ENCODE measurements at places on chromosomes 2 and 18.

DNA sequence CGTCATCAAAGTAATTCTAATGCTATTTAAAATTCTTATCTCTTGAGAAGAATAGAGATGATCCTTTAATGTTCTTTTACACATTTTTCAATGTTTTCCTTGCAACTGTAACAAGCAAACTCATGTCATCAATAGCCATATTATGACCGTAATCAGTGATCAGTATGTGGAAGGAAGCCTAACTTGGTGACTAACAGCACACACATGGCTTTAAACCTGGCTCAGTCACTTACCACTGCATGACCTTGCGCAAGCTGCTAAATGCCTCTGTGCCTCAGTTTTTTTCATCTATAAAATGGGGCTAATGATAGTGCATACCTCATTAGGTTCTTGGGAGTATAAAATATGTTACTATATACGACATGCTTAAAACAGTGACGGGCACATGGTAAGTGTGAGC lies 149.7 kb downstream of the BCL2 start:
- DNase-seq: no peak

DNA sequence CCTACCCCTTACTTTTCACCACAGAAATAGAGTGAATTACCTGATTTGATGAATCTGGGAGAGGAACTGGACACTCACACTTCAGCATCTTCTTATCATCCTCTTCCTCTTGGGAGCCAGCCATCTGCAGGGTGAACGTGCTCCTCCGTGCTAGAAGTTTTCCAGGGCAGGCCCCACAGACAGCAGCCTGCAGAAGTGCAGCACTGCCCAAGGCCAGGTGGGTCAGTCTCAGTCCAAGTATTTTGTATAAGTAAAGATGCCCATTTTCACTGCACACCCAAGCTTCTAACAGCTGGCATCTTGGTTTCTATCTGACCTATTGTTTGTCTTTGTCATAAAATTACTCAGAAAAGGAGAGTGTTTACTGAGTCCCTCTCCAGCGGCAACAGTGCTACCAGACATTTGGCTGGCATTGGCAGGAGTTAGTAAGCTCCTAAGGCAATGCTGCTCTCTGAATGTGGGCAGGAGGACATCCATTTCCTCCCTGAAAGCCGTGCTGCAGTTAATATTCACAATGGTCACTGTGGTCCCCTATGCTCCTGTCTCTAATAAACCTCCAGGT lies 222.6 kb upstream of the CTAGE1 start:
- peak; percentile 11 for DNase-seq

GRCh38 chr2:72996117-72996502 lies 75.4 kb downstream of the SFXN5 start:
- DNase-seq: no peak

DNA sequence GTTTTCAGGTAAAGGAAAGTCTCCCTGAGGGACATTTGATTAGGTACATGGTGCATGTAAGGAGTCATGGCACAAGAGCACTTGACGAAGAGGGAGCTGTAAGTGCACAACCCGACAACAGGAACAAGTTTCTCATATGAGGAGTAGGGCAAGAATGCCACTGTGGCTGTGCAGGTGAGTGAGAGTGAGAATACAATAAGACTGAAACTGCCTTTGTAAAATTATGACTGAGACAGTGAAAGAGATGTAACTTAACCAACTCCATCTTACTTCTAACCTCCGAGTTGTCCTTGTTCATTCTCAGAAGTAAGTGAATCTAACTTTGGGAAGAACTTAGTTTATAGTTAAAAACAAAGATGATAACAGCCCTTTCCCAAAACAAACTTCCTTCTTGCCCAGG lies 1025.8 kb upstream of the CNTNAP5 start:
- DNase-seq: no peak

GRCh38 chr2:45748239-45748638 lies 96.8 kb downstream of the PRKCE start:
- peak; percentile 63 for DNase-seq

- DNase-seq: no peak
Measured at GRCh38 chr2:233352141-233352842, 2.0 kb upstream of the DGKD start.

- DNase-seq: peak; percentile 32
Measured at GRCh38 chr2:159939946-159940345, 122.5 kb downstream of the PLA2R1 start.

GRCh38 chr2:159562248-159562647 lies 54.1 kb downstream of the BAZ2B start:
- DNase-seq: peak; percentile 49

DNA sequence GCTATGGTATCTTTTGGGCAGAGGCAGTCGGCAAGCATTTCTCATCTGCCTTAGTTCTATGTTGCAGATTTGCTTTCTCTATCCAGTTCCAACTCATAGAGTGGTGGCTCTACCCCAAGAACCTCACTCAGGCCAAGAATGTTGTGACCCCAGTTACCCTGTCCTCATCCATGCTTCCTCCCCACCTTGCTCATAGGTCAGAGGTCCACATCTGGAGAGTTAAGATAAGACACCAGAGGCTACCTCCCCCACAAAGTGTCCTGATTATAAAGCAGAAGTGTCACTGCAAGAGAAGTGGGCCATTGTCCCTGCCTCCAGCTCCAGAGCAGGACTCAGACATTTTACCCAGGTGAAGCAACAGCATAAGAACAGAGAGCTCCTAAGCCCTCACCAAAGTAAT lies 276.8 kb upstream of the CHST9 start:
- no peak for DNase-seq

DNA sequence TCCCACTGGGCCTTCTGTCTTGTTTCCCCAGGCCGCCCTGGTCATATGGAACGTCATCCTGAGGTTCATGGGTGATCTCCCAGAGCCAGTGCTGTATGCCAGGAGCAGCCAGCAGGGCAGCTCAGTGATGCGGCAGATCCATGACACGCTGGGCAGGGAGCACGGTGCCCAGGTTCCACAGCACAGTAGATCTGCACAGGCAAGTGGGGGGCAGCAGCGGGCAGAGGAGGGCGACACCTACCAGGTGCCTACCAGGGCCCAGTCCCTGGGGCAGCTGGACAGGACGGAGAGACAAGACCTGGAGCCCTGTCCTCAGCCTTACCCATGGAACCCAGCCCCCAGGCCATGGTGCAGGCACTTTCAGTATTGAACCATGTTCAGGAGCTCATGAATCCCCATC lies 36.1 kb upstream of the GPR17 start:
- no peak for DNase-seq

DNA sequence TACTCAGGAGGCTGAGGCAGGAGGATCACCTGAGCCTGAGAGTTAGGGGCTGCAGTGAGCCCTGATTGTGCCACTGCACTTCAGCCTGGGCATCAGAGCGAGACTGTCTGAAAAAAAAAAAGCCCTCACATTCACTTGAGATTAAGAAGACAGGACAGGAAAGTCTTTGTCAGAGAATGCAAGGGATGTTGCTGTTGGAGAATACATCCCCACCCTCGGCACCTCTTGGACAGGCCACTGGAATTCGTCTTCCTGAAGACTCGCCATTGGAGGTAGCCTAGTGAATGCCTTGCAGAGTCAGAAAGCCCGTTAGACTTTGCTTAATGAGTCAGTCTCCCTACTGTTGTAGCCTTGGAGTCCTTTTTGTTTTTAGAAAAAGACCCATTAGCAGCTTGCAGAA lies 205.6 kb downstream of the FAM210A start:
- DNase-seq: no peak

All from amniotic epithelial cell (primary cell).